ENCODE measurements at places on chromosomes 1 and 21.
A peak's percentile ranks its signal among the peaks of the same experiment; 100 is the strongest.

GRCh38 chr1:23576338-23577055 is 17.2 kb upstream of the ID3 start:
- no peak for DNase-seq

DNA sequence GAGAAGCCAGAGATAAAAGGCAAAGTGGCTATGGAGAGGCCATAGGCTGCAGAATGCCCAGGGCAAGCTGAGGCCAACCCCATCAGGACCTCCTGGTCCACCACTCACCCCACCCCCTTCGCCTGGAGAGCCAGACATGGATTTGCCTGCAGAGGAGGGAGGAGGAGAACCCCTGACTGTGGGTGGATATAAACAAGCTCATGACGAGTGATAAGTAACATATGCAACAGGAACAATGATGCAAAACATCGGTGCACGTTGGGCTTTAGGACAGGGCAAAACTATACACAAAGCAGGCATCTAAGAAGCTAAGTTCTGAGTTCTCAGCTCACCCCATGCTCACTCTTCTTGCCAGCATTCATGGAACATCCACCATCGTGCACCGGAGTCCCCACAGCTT is 150.3 kb downstream of the ETS2 start:
- DNase-seq = no peak

GRCh38 chr1:247110627-247111258 is 6.6 kb upstream of the ZNF669 start:
- DNase-seq = no peak

- no peak for DNase-seq
Observed at GRCh38 chr1:154736841-154737240, 128.9 kb upstream of the ADAR start.

- DNase-seq = no peak
Observed at GRCh38 chr21:26098772-26099397, 71.7 kb downstream of the APP start.

DNA sequence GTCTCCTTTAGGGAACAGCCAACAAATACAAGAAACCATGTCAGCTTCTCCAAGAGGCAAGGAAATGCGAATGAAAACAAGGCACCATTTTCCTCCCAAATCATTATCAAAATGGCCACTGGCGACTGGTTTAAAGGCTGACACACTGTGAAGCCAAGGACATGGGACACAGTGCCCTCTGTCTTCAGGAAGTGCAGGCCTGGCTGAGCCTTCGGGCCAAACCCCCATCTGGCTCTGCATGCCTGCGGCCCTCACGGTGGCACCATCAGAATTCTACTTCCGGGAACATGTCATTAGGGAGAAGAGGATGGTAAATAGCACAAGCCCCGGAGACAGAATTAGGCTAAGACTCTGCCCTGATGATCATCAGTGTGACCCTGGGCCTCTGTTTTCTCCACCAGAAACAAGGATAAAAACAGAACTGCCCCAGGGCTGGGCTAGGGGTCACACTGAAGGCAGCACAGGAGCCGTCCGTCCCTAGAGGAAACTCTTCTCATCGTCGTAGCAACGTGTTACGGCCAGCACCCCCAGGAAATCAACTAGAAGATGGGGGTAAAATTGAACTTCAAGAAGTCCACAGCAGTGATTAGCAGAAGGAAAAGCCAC is 103.5 kb downstream of the NPHP4 start:
- DNase-seq = no peak

GRCh38 chr1:27563341-27563590 is 40.7 kb downstream of the AHDC1 start:
- no peak for DNase-seq

GRCh38 chr1:30348147-30348546 is 375.2 kb downstream of the MATN1 start:
- no peak for DNase-seq

- no peak for DNase-seq
Observed at GRCh38 chr1:163367721-163368120, 46.0 kb downstream of the NUF2 start.

GRCh38 chr1:232556351-232556750 is 73.6 kb downstream of the SIPA1L2 start:
- DNase-seq = no peak

DNA sequence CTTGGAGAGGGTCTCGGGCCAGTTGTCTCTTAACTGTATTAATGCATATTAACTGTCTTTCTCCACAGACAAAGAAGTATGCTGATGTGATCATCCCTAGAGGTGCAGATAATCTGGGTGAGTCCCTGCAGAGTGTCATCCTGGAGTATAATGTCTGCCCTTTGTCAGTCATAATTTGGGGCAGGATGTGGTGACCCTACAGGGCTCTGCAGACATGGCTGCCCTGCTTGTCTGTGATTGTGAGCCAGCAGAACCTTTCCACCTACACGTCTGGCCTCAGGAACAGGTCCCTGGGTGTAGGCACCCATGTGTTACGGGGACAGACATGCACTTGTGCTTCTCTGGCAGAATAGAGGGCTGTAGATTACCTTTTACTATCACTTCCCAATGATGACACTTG is 78.4 kb downstream of the UCK2 start:
- DNase-seq = no peak

DNA sequence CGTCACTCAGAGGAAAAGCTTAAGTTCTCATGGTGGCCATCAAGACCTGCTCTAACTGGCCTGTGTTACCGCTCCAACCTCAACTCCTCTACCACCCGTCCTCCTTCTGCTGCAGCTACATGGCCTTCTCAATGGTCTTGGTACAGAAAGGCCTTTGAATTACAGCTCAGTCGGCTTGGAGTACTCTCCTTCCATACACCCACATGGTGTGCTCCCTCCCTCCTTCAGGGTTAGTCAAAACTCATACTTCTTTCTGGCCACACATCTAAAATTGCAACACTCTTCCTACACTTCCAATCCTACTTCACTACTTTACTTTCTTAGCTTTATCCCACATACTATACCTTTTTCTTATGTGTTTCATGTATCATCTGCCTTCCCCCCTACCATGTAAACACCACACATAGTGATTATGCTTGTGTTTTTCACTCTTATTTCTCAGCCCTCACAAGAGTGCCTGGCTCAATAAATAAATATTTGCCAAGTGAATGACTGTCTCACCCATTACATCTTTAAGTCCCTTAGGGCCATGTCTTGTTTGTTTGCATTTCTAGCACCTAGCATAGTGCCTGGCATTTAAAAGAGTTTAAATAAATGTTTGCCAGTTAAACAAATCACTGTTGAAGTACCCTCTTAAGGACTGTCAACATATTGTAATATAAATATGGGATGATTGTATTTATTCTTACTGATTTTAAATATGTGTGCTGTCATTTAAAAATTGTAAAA is 37.6 kb upstream of the HMCN1 start:
- no peak for DNase-seq

- no peak for DNase-seq
Observed at GRCh38 chr1:215044151-215044550, 38.4 kb upstream of the KCNK2 start.

- DNase-seq = no peak
Observed at GRCh38 chr21:33487996-33488395, 3.5 kb downstream of the DNAJC28 start.

DNA sequence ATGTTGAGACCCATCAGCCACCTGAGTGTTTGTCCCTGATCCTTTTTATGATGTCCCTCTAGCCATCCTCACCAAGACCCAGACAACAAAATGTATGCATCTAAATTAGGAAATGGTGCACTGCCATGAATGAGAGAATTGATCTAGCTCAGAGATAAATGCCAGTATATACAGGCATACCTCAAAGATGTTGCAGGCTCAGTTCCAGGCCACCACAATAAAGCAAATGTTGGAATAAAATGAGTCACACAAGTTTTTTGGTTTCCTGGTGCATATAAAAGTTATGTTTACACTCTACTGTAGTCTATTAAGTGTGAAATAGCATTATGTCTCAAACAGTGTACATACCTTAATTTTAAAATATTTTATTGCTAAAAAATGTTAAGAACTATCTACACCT is 63.9 kb downstream of the CHIA start:
- DNase-seq = no peak

DNA sequence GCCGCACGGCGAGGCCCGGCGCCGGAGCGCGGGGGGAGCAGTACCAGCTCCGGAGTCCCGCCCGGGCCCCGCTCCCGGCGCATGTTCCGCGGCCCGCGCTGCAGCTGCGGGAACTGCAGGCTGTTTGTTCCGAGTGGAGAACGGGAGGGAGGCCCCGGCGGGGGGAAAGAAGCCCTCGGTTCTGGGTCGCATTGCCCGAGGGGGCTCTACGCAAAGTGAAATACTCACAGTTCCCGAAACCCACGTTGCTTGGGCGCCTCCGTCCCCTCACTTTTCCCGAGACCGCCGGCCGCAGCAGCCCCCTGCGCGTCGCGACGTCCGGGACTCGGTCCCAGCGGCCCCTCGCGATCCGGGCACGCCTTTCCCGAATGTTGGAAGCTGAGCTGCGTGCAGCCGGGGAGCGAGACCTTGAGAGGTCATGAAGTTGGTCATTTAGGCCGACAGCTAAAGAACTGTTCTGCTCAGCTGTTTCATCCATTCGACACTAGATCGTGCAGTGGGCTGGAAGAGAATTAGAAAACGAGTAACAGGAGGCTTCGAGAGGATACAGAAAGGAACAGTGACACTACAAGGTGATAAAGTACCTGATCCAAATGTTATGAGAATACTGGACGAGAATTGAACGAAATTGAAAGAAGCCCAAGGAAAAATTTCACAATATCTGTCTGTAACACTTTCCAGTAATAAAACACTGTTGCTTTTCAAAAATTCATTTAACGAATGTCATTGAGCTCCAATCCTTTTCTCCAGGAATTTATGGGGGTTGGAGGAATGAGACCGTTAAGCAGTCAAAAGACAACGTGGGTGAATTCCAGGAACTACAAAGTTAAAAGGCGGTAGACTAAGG is 657 bp upstream of the LIN9 start:
- DNase-seq = no peak

- DNase-seq = peak; percentile 74
Observed at GRCh38 chr21:45138199-45139002, 64.0 kb downstream of the ADARB1 start.

GRCh38 chr1:234270581-234271242 is 102.5 kb upstream of the COA6 start:
- no peak for DNase-seq

GRCh38 chr1:17717594-17718535 is 37.3 kb upstream of the ACTL8 start:
- no peak for DNase-seq

DNA sequence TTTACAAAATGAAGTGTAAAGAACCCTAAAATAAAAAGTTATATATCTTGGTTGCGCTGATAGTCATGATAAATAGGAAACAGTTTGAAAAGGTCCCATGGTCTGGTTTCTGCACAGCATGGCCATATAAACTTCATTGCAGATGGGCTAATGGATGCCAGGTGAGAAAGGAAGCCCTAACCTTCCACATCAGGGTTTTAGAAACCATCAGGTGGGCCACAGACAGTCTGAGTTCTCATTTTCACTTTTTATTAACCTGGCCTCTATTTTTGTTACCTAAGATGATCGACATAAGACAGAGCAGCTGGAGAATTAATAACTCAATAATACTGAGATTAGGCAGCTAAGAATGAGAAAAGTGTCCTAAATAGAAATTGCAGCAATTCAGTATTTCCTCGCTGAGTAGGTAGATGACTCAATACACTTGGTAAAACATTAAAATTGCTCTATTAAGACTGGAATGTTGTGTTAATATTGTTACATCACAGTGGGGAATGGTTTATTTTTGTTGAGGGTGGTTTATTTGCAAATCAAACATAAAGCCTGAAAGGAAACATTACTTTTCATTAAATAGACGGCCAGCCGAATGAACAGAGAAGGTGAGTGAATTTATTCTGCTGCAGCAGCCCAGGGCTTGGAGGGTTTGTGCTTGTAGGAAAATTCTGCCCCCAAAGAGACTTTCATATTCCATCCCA is 21.1 kb downstream of the C1orf21 start:
- DNase-seq = no peak

- peak; percentile 66 for DNase-seq
Observed at GRCh38 chr1:20521960-20522861, 14.3 kb upstream of the MUL1 start.

GRCh38 chr1:114238053-114238452 is 84.4 kb upstream of the SYT6 start:
- DNase-seq = no peak

Data from activated CD8-positive, alpha-beta memory T cell treated with anti-CD3 and anti-CD28 coated beads, Interleukin-2, amount 50 U/mL, for 4 hours (primary cell).